ENCODE measurements at places on chromosomes 11 and 22.

DNA sequence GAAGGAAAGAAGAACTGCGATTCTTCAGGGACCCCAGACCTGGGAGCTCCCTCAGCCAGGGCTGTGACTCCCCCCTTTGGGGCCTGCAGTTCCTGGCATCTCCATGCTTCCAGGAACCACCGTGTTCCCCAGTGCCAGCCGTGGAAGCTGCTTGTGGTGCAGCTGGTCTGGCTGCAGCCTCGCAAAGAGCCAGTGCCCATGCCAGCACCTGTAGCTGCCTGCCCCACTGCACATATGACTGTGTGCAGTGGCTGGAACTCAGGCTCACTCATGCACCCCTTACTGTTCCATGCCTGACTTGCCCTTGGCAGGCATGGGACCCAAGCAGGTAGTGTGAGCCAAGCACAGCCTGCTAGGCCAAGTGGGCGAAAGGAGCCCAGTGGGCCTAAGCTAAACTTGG, 401.3 kb downstream of the LRRC4C start:
- no peak for DNase-seq

GRCh38 chr11:115718945-115719344, 214.7 kb upstream of the CADM1 start:
- no peak for DNase-seq

DNA sequence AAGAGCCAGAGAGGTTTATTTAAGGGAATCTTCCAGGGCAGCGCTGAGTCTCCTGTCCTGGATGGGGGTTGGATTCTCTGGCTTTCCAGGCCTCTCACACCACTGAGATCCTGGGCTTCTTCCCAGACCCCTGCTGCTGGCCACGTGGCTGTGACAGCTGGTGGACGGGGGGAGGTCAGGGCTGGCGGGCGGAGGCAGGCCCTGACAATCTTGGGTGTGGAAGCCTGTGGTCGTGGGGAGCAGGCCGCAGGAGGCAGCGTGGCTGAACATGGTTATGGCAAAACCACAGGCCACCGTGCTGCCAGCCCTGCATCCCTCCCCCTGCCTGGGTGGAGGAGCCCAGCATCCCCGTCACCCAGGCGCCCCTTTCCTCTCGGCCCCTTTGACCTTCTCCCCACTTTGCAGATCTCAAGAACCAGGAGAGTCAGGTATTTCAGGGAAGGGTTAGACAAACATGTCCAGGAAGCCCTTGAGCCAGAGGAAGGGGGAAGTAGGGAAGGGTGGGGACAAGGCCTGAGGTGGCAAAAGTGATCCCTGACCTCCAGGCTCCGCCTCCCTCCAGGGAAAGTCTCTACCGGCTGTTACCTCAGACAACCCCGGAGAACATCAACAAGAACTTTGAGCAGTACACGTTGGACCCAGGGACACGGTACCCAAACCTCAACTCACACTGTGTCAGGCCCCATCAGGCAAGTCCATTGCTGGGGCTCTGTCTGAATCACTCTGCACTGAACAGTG, 111.8 kb downstream of the MICAL2 start:
- no peak for DNase-seq

- no peak for DNase-seq
These were observed 1.7 kb downstream of the FCHSD2 start for GRCh38 chr11:73140213-73141030.

DNA sequence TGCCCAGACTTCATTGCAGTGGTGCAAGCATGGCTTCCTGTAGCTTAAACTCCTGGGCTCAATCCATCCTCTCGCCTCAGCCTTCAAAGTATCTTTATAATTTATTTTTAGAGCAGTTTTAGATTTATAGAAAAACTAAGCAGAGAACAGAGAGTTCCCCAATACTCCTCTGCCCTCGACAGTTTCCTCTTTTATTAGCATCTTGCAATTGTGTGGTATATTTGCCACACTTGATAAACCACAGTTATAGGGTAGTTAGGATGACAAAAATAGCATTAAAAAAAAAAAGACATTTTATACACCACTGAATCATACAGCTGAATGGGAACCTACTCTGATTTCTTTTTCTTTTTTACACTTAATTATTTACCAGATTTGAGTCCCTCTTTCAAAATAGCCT, 31.2 kb downstream of the MS4A2 start:
- DNase-seq, result no peak

DNA sequence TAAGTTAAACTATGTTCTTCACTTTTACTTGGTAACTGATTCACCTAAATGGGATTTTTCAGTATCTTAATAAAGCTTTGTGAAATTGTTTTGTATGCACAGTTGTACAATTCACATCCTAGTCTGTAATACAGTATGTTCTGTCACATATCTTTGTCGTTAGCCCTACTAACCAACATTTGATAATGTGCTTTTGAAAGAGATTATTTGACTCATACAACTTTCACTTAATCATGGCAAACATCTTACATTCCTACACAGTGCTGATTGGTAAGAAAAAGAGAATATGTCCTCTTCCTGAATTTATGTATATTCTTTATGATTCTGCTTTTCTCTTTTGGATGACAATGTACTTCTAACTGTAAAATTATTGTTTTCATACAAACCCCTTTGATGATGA, 234.5 kb downstream of the METTL15 start:
- no peak for DNase-seq

DNA sequence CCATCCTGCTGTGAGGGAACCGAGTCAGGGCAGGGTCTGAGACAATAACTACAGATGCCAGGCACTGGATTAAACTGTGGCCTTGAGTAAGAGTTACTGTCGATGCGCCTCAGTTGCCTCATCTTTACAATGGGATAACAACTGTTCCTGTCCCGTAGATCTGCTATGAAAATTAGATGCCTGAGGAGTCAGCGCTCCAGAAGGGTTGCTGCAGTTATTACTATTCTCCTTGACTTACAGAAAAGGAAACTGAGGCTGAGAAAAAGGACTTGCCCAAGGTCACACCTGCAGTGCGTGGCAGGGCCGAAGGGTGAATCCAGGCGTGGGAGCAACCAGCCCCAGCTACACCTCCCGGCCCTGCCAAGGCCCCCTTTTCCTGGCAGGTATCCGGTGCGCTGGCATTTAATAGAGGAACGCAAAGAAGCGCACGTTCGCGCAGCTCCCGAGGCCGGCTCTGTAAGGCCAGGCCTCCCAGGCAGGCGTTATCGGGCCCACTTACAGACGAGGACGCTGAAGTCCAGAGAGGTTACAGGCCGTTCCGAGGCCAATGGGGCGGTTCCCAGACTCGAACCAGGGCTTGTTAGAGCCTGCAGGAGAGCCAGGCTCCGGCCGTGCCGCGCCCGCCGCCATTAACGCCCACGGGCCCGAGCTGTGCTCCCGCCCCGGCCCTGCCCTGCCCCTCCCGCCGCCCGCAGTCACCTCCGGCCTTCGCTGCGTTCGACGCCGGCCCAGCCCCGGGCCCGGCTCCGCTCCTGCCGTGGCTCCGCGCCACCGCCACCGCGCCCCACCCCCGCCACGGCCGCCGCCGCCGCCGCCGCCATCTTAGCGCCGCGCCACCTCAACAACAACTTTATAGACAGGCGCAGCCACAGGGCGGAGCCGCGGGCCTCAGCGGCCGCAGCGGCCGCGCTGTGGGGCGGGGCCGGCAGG, at the start of gene C11orf68:
C11orf68 (minus strand) TSS at position 852 of the 930 bp plus-strand sequence; CDS start at position 821, 31 bp downstream.
- no peak for DNase-seq

GRCh38 chr11:134478611-134479010, 66.6 kb upstream of the B3GAT1 start:
- no peak for DNase-seq

- DNase-seq, result no peak
These were observed 2.8 kb downstream of the ZFTA start for GRCh38 chr11:63765688-63766241.

DNA sequence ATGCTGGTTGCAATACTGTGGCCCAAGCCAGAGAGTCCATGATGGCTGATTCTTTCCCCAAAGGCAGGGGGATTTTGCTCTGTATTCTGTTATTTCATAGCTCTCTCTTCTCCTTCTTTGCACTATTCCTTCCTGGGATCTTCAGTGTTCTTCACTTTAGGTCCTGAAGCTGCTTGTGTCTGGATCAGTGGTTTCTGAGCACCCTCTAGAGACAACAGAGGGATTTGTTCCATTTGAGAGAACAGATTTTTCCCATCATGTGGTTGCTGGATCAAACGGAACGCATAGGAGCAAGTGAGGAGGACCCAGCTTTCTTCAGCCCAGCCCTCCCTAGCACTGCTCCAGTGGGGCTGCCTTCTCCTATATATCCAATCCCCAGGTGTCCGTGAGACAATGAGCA, 68.7 kb upstream of the SYN3 start:
- no peak for DNase-seq

DNA sequence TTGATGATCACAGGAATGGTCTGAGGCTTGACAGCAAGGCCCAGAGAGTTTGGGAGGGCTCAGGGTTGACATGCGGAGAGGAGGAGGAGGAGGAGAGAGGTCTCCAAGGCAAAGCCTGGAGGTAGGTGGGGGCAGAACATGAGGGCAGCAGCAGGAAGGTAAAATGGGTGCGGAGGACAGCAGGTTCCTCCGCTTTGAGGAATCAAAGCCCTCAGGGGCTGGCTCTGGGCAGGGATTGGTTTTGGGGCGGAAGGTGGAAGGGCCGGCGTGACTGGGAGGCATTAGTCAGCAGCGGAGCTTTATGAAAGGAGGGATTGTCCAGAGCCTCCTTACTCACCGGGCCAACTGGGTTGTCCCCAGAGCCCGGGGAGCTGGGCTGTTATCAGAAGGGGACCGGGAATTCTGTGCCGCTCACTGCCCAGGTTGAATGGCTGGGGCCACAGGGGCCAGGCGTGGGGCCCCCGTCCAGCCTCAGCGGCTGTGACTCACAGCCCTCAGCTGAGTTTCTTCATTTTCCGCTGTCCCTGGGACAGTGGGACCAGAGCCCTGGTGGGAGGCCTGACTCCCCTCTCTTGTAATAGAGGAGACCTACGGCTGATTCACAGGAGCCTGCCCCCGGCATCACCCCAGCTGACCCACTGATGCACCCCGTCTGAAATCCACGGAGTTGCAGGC, 36.2 kb downstream of the LIF start:
- no peak for DNase-seq

DNA sequence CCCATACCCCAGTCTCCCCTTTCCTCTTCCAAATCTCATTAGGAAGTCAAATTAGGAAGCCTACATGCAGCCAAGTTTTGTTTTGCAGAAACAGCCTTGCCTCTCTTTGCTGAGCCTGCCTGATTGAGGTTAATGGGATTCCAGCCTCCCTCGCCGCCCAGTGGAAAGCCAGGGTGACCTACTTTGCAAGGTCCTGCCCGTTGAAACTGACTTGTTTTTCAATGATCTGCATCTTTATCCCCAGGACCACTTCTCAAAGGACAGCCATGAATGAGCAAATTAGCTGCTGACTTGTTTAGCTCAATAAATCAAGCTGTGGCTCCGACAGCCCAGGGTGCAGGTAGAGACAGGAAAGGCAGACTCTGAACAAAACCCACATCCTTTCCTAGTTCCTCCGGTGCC, 110.4 kb downstream of the RRAS2 start:
- no peak for DNase-seq

GRCh38 chr22:42401535-42402334, 30.5 kb downstream of the NFAM1 start:
- no peak for DNase-seq

DNA sequence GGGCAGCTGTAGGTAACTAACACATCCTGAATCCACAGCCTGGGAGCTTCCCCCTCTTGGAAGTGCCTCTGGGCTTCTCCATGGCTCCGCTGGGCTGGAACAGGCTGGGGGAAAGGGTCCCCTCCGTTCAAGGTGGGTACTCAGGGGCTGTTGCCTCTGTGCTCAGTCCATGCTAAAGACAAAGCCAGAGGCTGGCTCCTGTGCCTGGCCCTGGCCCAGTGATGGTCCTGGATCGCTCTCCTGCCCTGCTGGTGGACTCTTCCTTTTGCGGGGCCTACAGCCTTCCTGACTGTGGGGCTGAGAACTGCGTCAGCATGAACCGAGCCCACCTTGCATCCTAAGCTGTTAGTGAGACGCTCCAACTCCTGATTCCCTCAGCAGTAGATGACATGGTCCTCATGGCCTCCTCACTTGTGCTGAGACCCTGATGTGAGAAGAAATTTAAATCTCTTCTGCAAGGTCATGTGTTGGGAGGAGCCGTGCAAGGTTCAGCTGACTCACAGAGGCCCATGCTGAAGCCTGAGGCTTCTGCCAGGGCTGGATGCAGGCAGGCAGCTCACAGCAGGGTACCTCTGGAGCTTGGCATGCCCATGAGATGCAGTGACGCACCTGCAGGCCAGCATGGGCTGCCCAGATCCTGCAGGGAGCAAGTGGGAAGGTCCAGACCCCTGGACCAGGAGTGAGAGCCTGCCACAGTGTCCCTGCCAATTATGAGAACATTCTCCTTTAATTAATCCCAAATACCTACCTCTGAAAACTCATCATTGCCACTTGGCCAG, 1285.5 kb downstream of the TBC1D22A start:
- no peak for DNase-seq

GRCh38 chr11:74620531-74620930, 28.1 kb downstream of the POLD3 start:
- DNase-seq, result no peak

- DNase-seq, result no peak
These were observed 18.1 kb upstream of the JAM3 start for GRCh38 chr11:134050541-134051383.

DNA sequence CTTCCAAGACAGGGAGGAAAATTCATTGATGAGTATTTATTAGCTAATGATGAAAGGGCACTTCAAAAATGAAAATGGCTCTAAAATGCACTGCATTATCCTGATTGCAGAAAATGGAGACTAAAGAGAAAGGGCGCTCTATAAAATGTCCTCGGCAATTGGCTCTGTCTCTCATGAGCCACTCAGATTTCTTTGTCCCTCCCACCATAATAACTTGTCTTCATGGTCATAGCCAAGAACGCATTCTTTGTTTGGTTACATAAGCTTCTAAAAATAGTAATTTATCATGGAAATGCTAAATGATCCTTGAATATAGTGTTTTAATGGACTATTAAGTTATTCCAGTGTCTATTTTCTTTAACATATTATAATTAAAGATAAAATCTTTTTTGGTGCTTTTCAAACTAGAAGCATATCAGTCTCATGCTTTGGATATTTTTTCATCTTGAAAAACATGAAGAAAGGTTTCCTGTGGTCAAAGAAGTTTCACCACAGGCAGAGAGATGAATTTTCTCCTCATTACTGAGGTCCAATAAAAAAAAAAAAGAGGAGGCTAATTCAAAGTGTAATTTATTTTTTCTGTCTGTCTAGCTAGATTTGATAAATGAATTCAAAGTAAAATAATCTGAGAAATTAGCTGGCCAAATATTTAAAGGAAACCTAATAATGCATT, 238.1 kb upstream of the BLID start:
- DNase-seq, result no peak
